Vein endothelial cell (primary cell): ENCODE measurements at places on chromosomes 1 and 21. TPM values are rescaled to one million over a fixed set of nuclear protein-coding genes. Genes with fewer than 3 reads are reported as not detected.

The FAM78B gene
- 0.57 TPM in 1 of 2 replicates, not detected in the other for total RNA-seq

The ZNF593OS gene
- not detected in 2 replicates for total RNA-seq

The TAF12 gene
- total RNA-seq, result 18.3 and 18.6 TPM in 2 replicates

The CLCNKB gene
- under 0.01 TPM in 1 of 2 replicates, not detected in the other for total RNA-seq

The CCDC30 gene
- total RNA-seq, result 0.57 and 1.3 TPM in 2 replicates

The NR1I3 gene
- not detected in 2 replicates for total RNA-seq

The ZMYND12 gene
- total RNA-seq, result 0.48 TPM in 1 of 2 replicates, not detected in the other

The KCNT2 gene
- total RNA-seq, result 0.29 and 2.0 TPM in 2 replicates

The MYBPH gene
- not detected in 2 replicates for total RNA-seq
